ENCODE measurements at places on chromosomes 4 and X. TPM values are rescaled to one million over a fixed set of nuclear protein-coding genes. Genes with fewer than 3 reads are reported as not detected.

DNA sequence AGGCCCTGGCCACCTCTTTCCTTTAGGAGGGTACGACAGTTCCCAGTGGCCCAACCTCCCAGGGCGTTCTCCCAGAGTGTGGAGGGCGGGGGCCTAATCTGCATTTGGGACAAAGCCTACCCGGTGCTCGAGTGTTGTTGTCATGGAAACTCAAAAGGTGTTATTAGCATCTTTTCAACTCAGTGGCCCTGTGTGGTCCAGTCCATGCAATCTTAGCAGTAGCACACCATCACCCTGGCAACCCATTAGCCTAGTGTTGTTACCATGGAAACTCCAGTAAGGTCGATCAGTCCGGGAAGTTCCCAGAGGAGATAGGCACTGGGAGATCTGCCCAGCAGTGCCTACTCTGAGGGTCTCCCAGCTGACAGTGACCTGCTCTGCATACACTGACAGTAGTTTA, 20.2 kb downstream of the APLN start:
- DNase-seq: no peak

- no peak for DNase-seq
These were observed 578.8 kb downstream of the ANKRD50 start for GRCh38 chr4:124133753-124134152.

- DNase-seq: no peak
These were observed 5.6 kb upstream of the CT45A1 start for GRCh38 chrX:135707880-135708279.

- no peak for DNase-seq
These were observed 295.3 kb downstream of the MID1IP1 start for GRCh38 chrX:39096599-39096998.

GRCh38 chr4:76690011-76690905, 207.7 kb downstream of the SOWAHB start:
- no peak for DNase-seq

DNA sequence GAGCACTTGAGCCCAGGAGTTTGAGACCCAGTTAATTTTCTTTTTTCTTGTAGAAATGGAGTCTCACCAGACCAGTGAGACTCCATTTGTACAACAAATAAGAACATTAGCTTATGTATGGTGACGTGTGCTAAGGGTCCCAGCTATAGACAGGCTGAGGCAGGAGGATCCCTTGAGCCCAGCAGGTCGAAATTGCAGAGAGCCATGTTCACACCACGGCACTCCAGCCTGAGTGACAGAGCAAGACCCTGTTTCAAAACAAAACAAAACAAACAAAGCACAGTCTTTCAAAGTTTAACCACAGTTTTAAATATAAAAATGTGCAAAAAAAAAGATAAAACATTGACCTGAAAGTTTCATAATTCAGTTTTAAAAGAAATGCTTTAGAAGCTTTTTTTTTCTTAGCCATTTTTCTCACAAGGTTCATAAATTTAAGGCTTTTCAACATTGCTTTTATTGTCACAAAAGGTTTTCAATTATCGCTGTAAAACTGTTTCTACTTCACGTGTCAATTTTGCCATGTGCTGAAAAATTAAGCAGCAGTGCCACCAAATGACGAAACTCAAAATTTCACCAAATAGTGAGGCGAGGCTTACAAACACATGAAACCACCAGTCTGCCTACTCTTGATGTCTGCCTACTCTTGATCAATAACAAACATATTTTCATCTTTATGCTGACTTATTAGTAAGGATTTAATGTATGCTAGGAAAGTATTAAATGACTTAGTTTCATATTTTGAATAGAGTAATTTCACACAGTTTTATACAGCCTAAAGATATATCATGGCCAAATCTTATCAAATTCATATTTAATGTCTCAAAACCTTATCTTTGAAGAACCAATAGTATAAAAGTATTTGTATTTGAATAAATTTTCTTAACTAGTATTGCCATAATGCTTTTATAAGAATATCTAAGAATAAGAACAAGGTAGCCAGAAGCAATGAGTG, 126.3 kb downstream of the NEK1 start:
- peak; percentile 40 for DNase-seq

GRCh38 chr4:41571422-41571821, 33.5 kb downstream of the LIMCH1 start:
- DNase-seq: no peak

DNA sequence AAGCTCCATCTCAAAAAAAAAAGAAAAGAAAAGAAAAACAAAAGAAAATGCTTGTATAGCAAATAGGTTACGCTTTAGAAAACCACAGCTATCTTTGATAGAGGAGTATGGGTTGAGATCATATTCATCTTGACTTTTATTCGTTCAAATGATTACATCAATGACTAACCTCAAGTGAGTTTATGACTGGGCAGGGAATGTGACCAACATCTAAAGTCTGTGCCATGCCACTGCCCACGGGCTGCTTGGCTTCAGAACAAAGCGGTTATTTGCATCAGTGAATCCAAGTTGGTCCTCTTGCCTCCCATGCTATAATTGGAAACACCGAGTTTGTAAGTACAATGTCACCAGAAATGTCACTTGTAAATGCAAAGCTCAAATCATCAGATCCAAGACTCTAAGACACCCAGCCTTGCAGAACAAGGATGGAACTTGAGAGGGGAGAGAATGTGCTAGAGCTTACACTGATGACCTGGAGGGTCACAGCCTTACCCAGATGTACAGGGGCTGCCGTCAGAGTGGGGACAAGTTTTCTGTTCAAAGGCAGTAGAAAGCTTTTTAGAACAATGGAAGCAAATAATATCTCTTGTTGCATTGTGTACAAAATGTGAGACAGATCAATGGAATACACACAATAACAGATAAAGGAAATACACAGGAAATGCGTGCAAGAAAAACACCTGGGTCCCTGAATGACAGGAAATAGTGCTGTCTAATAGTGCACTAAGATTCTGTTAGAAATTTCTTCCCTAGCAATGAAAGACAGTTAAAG, 8.4 kb upstream of the OPN1LW start:
- DNase-seq: peak; percentile 44

Gene RBMXL3
- not detected for polyA plus RNA-seq

Gene SATL1
- polyA plus RNA-seq: not detected
